ENCODE measurements at places on chromosomes 13 and 19. TPM values are rescaled to one million over a fixed set of nuclear protein-coding genes. Genes with fewer than 3 reads are reported as not detected.

DNA sequence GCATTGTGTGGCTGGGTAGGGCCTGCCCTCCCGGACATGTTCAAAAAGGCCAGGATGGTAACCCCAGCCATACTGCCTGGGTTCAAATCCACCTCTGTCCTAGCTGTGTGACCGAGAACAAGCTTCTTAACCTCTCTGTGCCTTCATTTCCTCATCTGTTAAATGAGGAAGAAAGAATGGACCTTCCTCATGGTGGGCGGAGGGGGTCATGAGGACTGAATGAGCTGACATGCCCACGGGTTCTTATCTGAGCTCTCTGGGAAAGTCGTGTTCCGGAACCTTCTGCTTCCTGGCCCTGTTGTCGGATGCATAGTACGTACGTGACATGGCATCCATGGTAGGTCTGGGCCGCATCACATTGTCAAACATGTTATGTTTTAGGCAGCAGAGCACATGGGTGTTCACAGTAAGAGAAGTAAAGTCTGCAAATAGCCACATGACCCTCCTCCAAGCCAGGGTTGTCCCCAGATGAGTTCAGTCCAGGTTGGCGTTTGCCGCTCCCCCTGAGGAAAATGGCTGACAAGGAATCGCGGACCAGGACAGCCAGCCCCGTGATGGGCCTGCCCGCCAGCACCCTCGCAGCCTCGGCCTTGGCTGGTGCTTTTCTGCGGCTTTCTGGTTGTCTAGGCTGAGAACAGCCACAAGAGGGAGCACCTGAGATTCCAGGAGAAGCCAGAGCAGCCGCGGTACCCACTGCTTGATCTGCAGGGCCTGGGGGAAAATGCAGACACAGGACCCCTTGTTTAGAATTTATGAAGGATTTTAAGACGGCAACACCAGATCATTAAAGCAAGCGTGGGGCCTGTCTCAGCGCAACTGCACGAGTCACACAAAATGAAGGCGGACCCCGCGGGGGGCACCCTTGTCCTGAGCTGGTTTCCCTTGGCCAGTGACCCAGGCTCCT, 2.4 kb upstream of the NTN5 start:
- no peak overlapping the region for H3K27ac ChIP-seq
- H3K4me3 ChIP-seq, result no peak overlapping the region
- DNase-seq, result peak; percentile 89
- no peaks in the 10 kb centered on the region for H3K36me3 ChIP-seq

DNA sequence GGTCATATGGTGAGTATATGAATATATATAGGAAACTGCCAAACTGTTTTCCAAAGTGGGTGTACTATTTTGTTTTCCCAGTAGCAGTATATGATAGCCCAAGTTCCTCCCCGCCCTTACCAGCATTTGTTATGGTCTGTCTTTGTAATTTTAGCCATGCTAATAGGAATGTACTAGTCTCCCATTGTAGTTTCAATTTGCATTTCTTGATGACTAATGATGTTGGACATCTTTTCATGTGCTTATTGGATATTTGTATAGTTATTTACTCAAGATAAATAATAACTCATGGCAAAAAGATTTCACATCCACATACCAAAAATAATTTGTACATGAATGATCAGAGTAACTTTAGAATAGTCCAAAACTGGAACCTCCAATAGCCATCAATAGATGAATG, 75.3 kb upstream of the SERP2 start:
- no peaks in the 10 kb centered on the region for H3K4me1 ChIP-seq
- H3K4me3 ChIP-seq, result no peak overlapping the region
- H3K36me3 ChIP-seq, result no peaks in the 10 kb centered on the region
- H3K27me3 ChIP-seq, result no peaks in the 10 kb centered on the region
- no peak for DNase-seq
- no peak overlapping the region for H3K27ac ChIP-seq

DNA sequence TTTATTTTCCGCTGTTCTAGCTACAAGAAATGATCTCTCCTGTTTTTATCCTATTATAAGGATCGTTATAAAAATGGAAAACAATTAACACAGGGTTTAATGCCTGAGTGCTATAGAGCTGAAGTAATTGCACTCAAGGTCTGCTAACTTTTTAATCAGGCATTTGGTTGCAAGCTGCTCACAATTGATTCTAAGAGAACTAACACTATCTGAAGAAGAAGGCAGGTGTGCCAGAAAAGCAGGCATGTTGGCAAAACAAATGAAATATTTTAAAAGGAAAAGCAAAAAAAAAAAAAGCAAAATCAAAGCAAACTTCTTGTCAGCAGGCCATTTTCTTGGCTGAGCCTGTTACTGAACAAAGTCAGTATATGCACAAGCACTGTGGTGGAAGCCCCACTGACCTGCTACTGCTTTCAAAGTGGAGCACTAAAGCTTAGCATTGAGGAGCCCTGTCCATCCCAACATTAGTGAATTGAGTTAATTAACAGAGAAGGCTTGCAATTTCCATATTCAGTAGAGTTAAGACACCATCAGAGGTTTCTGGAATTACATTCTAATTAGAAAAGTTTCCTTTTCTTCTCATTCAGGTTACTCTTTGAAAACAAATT, 574.2 kb downstream of the PCDH9 start:
- H3K4me3 ChIP-seq, result no peak overlapping the region
- H3K27me3 ChIP-seq, result no peaks in the 10 kb centered on the region
- no peak overlapping the region for H3K27ac ChIP-seq
- no peaks in the 10 kb centered on the region for H3K36me3 ChIP-seq

DNA sequence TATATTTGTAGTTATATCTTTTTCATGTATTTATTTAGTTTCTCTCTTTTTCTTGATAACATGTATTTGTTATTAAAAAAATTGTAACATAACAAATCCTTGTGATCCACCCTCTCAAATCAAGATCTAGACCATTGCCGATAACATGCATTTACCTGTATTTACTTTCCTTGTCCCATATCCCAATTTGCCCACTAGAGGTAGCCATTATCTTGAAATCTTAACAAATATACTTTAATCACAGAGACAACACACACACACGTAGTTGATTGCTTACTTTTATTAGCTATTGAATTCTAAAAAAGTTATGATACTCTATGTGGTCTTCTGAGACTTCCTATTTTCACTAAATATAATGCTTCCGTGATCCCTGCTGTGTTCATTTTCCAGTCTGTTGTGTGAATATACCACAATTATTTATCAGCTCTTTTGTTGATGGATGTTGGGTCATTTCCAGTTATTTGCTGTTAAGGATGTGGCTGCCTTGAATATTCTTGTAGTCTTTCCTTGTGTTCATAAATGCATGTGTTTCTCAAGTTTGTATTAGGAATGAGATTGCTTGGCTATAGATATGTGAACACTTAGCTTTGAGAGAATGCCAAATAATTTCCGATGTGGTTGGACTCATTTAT, 31.3 kb upstream of the ZMYM2 start:
- no peak for DNase-seq
- no peaks in the 10 kb centered on the region for H3K27me3 ChIP-seq

- H3K4me1 ChIP-seq, result no peaks in the 10 kb centered on the region
- H3K4me3 ChIP-seq, result no peak overlapping the region
- H3K27me3 ChIP-seq, result no peaks in the 10 kb centered on the region
- no peak for DNase-seq
These were observed 304.1 kb downstream of the FGF14 start for GRCh38 chr13:102097708-102098107.

- no peak overlapping the region for H3K27ac ChIP-seq
- H3K36me3 ChIP-seq, result no peaks in the 10 kb centered on the region
- H3K4me1 ChIP-seq, result no peaks in the 10 kb centered on the region
- H3K27me3 ChIP-seq, result no peaks in the 10 kb centered on the region
These were observed 415.0 kb downstream of the FOXO1 start for GRCh38 chr13:40251343-40252032.

GRCh38 chr13:89740994-89741685, 1606.3 kb upstream of the MIR17HG start:
- no peaks in the 10 kb centered on the region for H3K4me1 ChIP-seq
- H3K4me3 ChIP-seq, result no peak overlapping the region
- no peak for DNase-seq
- H3K27me3 ChIP-seq, result peaks cover 3% of the 10 kb centered on the region

- no peaks in the 10 kb centered on the region for H3K27me3 ChIP-seq
- H3K4me3 ChIP-seq, result peak overlapping the region; percentile 48
- peaks cover 71% of the 10 kb centered on the region for H3K4me1 ChIP-seq
- H3K27ac ChIP-seq, result peak overlapping the region; percentile 95
- peak; percentile 88 for DNase-seq
These were observed 1.1 kb downstream of the ZNF444 start for GRCh38 chr19:56142087-56142787.

DNA sequence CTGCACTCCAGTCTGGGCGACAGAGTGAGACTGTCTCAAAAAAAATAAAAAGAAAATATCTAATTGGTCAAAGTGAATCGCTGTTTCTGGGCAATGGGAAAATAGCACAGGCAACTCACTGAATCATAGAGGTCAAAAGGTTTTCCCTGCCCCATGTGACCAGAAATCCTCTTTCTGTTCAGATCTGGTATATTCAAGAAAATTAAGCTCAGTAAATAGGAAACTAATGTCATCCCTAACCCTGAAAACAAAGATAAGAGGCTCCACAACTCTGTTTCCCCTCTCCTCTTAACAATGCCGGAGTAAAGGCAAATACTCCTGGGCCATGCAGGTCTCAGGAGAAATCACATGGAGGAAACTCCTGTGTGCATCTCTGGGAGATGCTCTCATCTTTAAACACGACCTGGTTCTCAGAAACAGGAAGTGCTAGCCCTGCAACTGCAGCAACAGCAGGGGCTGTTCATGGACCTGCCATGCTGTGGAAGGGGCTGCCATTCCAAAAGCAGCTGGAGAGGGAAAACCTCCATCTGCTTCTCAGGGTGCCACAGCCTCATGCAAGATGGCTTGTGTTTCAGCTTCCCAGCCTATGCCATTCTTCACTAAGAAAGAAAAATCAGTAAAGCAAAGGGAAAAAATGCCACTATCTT, 47.5 kb upstream of the SLC7A9 start:
- DNase-seq, result no peak
- H3K27me3 ChIP-seq, result no peaks in the 10 kb centered on the region
- H3K4me1 ChIP-seq, result no peaks in the 10 kb centered on the region
- no peak overlapping the region for H3K4me3 ChIP-seq

GRCh38 chr13:34469196-34469986, 472.7 kb upstream of the NBEA start:
- H3K27me3 ChIP-seq, result no peaks in the 10 kb centered on the region
- no peaks in the 10 kb centered on the region for H3K4me1 ChIP-seq
- no peaks in the 10 kb centered on the region for H3K36me3 ChIP-seq
- no peak overlapping the region for H3K27ac ChIP-seq
- no peak overlapping the region for H3K4me3 ChIP-seq

DNA sequence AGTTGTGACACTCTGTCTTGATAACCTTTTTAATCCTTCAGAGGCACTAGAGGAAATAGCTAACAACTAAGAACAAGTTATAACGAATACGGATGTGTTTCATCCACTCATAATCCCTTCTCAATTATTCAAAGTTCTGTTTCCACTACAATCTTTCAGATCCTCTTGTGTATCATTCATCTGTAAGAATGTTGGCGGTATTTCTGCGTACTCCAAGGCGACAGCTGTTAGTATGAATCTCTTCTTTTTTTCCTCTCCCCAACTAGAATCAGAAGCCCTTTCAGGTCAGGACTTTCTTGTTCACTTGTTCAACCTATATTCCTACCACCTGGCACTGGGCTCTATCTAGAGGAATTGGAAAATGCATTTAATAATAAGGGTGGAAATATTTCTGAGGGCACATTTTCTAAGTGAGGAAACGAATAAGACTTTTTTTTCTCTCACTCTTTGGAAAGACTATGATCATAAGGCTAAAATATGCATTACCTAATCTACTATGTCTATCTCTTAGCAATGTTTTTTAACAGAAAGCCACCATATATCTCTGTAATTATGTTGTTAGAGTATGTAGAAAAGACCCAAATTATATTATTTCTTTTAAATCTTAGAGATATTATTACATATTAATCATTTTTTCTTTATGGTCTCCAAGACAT, 492.9 kb downstream of the PCDH20 start:
- no peak overlapping the region for H3K4me3 ChIP-seq
- no peak overlapping the region for H3K27ac ChIP-seq
- no peaks in the 10 kb centered on the region for H3K36me3 ChIP-seq
- H3K27me3 ChIP-seq, result no peaks in the 10 kb centered on the region
- DNase-seq, result no peak
- H3K4me1 ChIP-seq, result no peaks in the 10 kb centered on the region

The MAST1 gene
- 0.89 TPM for total RNA-seq

The SLITRK1 gene
- total RNA-seq, result 0.18 TPM

The DAND5 gene
- total RNA-seq, result 0.12 TPM

The ZNF737 gene
- 7.2 TPM for total RNA-seq
